Sciatic nerve (tissue), 2 donors: ENCODE measurements at places on chromosomes 12 and 14.

- no peak for DNase-seq
Measured at GRCh38 chr12:85278598-85279448, 1.2 kb upstream of the ALX1 start.

- no peak for DNase-seq
Measured at GRCh38 chr12:123404581-123404980, 20.6 kb downstream of the KMT5A start.

GRCh38 chr14:52918486-52918885 lies 32.4 kb downstream of the FERMT2 start:
- no peak for DNase-seq

DNA sequence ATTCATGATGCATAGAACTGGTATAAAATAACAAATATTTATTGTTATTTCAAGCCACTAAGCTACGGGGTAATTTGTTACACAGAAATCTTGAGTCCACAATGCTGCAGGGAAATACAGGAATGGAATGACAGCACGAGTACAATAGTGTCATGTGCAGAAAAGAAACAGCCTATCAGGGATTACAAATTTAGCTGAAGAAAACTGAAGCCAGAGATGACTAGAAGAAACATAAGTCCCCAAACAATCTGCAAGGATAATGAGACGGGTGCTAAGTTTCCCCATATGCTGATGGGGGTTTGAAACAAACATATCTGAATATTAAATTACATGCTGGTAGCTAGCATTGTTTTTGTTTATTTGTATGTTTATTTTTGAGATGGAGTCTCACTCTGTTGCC lies 8.9 kb downstream of the ARMH4 start:
- no peak for DNase-seq

DNA sequence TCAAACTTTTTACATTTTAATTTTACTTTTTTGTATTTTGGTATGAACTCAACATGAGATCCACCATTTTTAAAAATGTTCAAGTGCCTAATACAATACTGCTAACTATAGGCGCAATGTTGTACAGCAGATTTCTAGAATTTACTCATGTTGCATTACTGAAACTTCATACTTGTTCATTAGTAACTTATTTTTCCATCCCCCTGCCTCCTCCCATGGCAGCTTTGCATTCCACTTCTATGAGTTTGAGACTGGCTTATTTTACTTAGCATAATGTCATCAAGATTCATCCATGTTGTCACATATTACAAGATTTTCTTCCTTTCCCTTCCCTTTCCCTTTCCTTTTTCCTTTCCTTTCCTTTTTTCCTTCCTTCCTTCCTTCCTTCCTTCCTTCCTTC lies 825.9 kb downstream of the SLC16A7 start:
- DNase-seq, result no peak

DNA sequence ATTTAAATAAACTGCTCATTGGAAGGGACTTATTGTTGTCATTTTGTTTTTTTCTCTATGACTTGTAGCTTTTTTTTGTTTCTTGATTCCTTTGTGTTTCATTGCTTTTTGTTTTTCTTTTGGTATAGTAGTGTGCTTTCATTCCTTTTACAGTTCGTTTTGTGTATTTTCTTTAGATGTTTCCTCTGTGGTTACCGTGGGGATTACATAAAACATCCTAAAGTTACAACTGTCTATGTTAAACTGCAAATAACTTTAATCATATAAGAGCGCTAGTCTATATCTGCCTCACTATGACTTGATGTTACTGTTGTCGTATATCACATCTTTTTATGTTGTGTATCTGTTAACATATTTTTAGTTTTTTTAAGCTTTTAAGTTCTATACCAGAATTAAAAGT lies 86.9 kb downstream of the ATF7IP start:
- no peak for DNase-seq

- no peak for DNase-seq
Measured at GRCh38 chr12:104622928-104623327, 166.2 kb downstream of the CHST11 start.

DNA sequence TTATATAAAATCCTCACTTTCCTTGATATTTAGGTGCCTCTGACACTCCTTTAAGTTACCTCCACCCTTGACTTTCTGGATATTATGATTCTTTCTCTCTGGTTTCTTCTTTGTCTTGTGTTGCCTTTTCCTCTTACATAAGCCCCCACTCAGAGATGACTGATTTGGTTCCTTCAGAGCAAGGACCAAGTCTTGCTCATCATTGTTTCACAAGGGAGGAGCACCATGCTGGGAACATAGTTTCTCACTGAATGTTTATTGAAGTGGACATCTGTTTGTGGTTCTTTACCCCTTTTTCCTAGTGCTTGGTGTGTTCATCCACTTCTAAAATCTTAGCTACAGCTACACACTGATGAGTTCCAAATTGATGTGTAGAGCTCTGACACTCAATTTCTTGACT lies 161.3 kb upstream of the PTPRQ start:
- no peak for DNase-seq

GRCh38 chr12:109239179-109239578 lies 69.9 kb downstream of the FOXN4 start:
- no peak for DNase-seq

DNA sequence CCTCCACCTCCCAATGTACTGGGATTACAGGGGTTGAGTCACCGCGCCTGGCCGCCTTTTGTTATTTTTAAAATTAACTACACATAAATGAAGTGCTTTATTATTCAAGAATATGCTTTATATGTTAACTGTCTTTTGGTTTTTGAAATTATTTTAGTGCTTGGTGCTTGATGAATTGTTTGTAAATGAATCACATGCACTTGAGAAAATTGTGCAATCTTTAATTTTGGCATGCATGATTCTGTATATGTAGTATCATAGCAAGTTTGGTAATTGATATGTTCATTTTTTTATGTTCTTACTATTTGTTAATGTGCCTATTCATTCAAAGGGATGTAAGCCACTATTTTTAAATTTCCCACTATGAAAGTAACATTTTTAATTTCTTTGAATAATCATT lies 440.9 kb downstream of the NAV3 start:
- DNase-seq, result no peak

DNA sequence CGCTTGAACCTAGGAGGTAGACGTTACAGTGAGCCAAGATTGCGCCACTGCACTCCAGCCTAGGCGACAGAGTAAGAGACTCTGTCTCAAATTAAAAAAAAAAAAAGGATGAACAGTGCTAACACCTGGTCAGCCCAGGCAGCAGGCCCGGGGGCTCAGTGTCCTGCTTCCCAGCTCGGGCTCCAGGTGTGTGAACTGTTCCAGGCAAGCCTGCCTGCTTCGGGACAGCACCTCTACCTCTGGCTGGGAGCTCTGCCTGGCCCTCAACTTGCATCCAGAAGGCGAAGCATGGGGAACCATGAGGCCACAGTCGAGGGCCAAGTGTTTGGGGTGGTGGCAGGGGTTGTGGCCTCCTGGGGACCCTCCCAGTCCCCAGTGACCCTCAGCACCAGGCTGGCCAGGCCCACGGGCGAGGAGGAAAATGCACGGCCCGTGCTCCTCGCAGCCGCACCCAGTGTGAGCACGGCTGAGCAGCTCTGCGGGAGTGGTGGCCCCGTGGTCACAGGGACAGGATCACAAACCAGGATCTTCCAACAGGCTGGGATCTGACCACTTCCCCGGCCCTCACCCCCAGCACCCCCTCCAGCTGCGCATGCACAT lies 15.5 kb downstream of the CDCA4 start:
- DNase-seq, result no peak

DNA sequence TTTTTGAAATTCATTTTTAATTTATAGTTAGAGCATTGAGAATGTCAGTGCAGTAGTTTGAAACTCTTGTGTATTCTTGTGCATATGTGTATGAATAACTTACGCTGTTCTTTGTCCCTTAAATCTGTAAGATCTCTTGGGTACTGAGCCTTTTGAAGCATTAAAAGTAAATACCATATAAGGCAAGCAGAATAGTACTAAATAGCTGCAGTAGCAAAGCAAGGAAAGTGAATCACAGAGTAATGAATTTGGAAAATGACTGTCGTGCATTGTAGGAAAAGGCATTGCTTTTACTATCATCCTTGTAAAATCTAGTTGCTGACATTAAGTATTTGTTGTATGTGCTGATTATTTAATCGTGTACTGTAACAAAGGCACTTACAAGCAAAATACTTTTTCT lies 12.1 kb downstream of the CNOT2 start:
- DNase-seq, result no peak

DNA sequence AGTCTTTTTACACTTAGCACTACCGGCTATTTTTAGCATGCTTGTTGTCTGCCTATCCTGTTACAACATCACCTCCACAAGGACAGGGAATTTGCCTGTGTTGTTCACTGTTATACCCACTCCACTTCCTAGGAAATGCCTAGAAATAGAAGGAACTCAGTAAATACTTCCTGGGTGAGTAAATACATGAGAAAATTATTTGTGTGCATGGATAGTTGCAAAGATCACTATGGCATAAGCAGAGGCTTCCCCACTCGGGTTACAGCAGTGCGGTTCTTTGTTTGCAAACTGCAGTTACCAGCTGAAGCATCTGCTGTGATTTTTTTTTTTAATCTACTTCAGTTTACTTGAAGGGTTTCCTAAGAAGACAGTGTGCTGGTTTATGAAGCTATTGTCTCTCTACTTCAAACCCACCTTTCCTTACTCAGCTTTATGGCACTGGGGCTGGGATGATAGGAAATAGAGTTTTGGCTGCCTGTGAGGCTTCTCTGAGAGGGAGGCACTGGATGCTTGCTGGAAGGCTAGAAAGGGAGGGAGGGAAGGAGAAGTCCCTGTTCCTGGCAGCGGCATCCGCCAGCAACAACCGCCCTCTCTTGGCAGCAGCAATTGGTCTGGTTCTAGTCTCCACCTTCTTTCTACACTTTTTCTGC lies 29.0 kb downstream of the PDE6H start:
- peak; percentile 56 for DNase-seq

DNA sequence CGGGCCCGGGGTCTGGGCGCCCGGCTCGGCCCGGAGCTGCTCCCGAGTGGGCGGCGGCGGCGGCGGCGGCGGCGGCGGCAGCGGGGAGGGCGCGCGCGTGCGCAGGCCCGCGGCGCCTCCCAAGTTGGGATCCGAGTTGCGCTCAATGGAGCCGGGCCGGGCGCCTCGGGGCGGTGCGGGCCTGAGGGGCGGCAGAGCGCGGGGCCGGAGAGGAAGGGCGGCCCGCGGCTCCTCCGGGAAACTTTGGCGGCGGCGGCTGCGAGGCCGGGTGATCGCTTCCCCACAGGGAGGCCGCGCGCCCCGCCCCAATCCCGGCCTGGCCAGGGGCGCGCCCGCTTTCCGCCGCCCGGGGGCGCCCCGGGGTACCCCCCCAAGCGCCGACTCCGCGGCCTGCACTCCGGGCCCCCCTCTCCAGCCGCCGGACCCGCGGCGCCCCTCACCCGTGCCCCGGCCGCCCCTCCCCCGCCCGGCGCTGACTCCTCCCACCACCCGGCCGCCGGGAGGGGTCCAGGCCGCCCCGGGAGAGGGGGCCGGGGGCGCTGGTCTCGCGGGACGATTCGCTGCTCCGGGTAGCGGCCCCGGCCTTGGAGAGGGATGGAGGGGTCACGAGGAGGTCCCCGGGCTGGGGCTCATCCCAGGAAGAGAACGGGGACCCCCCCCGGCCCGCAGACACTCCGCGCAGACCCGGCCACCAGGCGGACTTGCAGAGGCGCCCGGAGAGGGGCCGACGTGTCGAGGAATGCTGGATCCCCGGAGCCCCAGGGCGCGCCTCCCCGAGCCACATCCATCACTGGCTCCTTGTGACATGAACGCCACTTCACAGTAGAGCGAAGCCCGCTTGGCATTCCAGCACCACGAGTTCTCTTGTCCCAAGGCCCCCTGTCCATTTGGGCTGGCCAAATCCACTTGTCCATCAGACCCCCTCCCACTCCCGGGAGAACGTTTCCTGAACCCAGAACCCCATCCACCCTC lies at the start of gene RILPL1:
Gene RILPL1, minus strand, starts transcription at position 48 of the 972 bp plus-strand sequence. CDS start 237 bp downstream, outside the sequence.
- peak; percentile 69 for DNase-seq

GRCh38 chr12:43282106-43282505 lies 269.9 kb downstream of the ADAMTS20 start:
- no peak for DNase-seq

DNA sequence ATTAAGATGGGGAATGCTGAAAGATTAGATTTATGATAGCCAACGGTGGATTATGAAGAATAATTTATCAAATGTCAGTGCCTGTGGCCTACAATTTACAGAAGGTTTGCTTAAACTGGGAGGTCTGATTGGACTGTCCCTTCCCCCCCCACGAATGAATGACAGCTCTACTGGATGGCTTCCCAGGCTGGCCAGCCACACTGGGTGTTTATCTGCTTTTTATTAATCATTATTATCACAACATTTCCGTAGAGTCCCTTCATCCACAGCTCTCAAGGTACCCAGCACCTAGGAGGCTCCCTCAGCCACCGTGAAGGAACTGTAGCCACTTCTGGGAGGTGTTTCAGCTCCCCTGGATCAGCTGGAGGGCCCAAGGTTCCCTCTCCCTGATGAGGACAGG lies 78.9 kb downstream of the ADCK1 start:
- DNase-seq, result no peak

GRCh38 chr12:117098361-117099217 lies 627 bp downstream of the TESC start:
- DNase-seq, result no peak

- DNase-seq, result no peak
Measured at GRCh38 chr14:74516451-74517160, 23.0 kb downstream of the ISCA2 start.

- DNase-seq, result no peak
Measured at GRCh38 chr12:89712706-89713105, 4.1 kb upstream of the ATP2B1 start.

- DNase-seq, result no peak
Measured at GRCh38 chr12:118558941-118559340, 182.6 kb downstream of the SUDS3 start.

- no peak for DNase-seq
Measured at GRCh38 chr12:42792265-42792664, 202.7 kb upstream of the PRICKLE1 start.

GRCh38 chr12:4449851-4450221 lies 4.2 kb upstream of the FGF6 start:
- DNase-seq, result no peak

GRCh38 chr14:53526200-53526599 lies 373.1 kb upstream of the DDHD1 start:
- no peak for DNase-seq
